GM13976 (cell line): ENCODE measurements at places on chromosomes 6 and 20.

DNA sequence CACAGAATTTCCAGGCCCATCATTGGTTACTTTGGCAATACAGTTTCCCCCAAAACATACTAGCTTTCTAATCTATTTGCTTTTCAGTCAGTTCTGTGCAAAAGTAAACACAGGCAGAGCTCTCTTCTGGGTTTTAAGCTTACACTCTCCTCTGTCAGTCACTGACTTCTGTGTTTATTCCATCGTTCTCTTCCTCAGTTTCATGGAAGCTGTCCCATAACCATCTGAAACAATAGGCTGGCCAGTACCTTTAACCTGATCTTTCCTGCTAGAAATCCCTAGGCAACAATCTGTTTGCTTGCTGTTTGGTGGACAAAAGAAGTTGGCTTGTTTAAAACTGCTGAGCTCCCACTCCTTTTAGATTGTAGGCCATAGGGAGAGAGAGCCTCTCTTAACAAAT is 431.5 kb downstream of the HACE1 start:
- no peak for DNase-seq

GRCh38 chr6:56816370-56816769 is 138.5 kb upstream of the BEND6 start:
- no peak for DNase-seq

GRCh38 chr20:49914310-49915117 is 815 bp downstream of the SPATA2 start:
- peak; percentile 36 for DNase-seq

DNA sequence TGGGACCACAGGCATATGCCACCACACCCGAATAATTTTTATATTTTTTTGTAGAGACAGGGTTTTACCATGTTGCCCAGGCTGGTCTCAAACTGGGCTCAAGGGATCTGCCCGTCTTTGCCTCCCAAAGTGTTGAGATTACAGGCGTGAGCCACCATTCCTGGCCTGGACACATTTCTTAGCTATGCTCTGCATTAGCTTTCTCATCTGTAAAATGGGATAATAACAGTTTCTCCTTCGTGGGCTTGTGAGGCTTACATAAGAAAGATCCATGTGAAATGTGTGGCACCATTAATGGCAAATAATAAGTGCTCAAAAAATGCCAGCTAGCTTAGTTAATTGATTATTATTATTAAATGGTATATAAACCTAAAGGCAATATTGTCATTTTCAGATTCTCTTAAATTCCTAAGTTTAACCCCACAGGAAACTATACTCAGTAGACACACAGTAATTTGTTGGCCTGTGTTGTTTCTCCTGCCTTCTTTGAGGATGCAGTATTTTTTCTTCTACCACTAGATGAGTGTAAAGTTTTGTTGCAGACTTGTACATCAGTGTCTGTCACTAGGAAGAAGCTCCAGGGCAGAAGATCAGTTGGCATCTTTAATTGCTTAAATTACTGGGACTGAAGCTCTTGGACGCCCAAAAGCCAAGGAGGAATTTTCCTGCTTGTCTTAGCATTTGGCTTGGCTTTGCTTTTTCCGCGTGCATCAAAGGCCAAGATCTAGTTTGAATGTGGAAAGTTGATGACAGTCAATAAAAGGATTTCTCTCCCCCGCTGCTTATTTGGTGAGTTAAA is 162.3 kb upstream of the ZNF217 start:
- DNase-seq = no peak

- DNase-seq = no peak
Measured at GRCh38 chr6:105488516-105489215, 85.8 kb upstream of the PREP start.

DNA sequence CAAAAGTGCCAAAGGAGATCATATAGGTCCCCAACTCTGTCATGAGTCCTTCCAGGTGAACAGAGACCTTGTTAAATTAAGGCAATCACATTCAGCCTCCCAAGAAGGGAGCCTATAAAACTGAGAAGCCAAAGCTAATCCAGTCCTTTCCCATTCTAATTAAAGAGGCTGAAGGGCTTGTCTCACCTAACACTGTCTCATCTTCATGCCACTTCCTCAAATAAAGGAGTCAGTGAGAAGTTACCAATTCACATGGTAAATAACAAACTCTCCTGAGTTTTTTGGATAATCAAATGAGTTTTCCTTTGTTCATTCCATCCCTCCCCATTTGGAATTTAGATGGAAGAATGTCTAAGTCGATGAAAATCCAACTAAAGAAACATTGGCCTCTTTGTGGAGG is 242.8 kb downstream of the UST start:
- no peak for DNase-seq

- no peak for DNase-seq
Measured at GRCh38 chr6:132544826-132545225, 6.7 kb downstream of the TAAR9 start.

DNA sequence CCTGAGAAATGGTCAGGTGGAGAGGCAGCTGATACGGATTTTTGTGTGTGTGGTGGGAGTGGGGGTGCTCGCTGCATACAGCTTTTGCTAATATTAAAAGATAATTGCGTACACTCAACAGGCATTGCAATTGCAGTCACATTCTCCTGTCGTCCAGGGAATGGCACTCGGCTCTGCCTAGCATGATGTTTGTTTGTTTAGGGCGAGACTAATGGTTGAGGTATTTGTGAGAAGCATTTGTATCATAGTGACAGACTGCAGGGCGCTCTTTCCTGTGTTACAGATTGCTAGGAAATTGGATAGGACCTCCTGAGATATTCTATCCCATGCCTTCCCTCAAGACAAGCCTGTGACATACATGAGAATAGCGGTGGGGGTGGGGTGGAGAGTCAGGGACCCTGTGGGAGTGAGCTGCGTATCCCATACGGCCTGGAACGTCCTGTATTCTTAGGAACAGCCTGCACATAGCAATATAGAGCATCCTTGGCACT is 207.4 kb downstream of the SOX4 start:
- DNase-seq = no peak

DNA sequence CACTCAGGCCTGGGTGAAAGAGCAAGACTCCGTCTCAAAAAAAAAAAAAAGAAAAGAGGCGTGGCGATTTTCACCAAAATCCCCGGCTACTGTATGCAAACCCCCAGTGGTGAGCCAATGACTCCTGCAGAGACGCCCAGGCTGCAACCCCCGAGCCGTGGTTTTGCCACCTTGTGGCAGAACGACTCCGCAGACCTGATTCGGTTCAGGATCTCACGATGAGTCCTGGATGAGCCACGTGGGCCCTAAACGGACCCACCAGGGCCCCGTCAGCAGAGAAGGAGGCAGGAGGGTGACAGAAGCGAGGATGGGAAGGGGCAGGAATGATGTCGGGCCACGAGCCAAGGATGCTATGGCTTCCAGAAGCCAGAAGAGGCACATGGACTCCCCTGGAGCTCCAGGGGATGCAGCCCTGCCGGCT is 42.5 kb downstream of the SLC2A4RG start:
- no peak for DNase-seq

DNA sequence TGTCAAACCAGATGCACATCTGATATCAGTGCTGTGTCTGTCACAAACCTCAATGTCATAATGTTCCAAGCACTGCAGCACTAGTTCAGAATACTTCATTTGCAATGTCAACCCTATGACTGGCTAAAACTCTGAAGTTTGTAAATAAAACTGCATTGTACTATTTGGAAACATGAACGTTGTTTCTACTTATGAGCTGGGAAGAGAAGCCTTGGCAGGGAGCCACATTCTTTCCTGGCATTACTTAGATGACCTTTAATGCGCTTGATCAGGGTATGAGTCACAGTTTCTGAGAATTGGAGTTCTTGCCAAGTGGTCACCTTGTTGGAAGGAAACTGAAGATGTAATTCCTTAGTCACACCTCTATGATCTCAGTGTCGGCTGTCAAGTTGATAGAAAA is 664.8 kb upstream of the MMS22L start:
- no peak for DNase-seq

GRCh38 chr6:55212156-55212555 is 37.8 kb downstream of the HCRTR2 start:
- DNase-seq = no peak

- DNase-seq = peak; percentile 22
Measured at GRCh38 chr6:69887026-69887425, 20.7 kb downstream of the COL19A1 start.

DNA sequence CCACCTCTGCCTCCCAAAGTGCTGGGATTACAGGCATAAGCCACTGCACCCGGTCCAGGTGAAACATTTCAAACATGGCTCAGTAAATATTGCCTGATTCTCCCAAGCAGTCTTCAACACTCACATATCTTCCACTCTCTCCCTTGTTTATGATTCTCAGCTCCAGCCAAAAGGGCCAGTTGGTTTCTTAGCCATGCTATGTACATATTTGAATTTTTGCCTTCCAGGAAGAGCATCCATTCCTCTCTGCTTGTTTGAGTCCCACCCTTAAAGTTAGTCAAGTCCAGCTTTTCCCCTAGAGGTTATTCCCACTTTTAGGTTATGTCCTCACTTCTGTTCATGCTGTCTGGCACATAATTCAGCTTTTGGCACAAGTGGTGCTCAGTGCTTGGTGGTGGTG is 5.9 kb downstream of the KIFC1 start:
- no peak for DNase-seq

DNA sequence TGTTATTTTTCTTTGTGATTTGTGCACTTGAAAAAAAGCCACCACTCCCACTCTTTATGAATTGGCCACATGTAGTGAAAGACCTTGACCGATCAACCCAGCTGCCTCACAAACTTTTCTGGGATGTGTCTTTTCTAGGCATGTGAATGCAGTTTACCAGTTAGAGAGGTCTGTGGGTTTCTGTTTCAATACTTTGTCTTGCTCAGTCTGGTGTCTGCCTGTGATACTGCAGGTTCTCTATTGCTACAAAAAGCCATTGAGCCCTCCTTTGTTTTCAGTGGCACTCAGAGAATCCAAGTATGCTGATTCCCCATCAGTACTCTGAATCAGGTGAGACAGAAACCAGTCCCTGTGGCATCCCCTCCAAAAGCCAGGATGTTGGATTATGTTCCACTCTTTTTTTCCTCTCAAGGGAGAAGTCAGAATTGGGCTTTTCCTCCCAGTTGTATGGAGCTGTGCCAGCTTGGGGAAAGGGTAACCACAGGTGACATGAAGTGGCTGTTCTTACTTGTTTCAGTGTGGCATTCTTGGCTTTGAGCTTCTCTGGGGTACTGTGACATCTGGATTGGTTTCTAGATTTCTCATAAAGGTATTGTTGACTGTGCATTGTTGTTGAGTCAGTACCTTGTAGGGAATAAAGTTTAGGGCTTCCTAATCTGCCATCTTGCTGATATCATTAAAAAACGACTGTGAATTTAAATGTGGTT is 26.3 kb upstream of the ZFP64 start:
- DNase-seq = no peak

DNA sequence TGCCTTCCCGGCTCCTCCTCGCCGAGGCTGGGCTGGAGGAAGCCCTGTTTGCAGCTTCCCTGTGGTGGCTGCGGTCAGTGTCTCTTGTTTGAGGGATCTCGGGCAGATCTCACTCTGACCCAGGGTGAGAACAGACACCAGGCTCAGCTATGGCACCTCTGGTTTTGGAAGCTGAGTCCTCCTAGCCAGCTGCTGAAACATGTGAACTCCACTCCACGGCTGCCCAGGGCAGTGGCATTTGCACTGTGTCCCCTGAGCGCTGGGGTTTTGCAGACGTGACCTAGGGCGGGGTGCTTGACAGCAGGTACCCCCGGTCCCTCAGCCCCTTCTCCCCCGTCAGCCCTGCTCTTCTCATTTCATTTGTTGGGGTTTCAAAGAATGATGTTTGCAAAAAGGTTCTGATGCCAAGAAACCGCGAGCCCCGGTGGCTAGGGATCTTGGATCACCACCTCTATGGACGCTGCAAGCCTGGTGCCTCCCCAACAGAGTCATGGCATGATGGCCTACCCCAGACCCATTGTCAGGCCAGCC is 55.0 kb upstream of the DACT2 start:
- no peak for DNase-seq

DNA sequence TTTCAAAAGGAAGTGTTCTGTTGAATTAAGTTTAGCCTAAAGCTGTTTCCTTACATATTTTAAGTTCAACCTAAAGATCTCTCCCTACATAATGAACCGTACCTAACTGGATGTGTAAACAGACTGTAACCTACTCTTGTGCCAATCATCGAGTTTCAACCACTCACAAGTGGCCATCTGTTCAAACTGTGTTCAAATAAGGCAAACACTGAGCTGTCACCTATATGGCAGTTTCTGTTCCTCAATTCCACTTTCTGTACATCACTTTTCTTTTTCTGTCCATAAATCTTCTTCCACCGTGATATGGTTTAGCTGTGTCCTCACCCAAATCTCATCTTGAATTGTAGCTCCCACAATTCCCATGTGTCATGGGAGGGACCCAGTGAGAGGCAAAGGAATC is 428.6 kb downstream of the HACE1 start:
- no peak for DNase-seq

DNA sequence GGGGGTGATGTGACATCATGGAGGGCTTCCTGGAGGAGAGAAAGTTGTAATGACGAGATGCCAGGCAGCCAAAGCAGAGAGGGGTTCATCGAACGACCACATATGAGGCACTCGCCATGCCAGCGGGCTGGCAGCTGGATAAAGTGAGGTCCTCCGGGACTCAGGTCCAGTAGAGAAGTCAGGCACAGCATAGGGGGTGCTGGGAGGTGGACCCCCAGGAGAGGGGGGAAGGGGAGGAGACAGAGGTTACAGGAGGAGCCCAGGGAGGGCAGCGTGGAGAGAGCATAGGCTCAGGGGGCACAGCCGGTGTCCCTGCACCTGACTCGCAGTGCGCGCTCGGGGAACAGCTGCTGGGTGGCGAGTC is 174.7 kb downstream of the BMP7 start:
- DNase-seq = no peak

- DNase-seq = no peak
Measured at GRCh38 chr6:362231-362923, 29.2 kb upstream of the IRF4 start.

GRCh38 chr6:138328210-138328609 is 49.5 kb upstream of the SMIM28 start:
- DNase-seq = no peak

DNA sequence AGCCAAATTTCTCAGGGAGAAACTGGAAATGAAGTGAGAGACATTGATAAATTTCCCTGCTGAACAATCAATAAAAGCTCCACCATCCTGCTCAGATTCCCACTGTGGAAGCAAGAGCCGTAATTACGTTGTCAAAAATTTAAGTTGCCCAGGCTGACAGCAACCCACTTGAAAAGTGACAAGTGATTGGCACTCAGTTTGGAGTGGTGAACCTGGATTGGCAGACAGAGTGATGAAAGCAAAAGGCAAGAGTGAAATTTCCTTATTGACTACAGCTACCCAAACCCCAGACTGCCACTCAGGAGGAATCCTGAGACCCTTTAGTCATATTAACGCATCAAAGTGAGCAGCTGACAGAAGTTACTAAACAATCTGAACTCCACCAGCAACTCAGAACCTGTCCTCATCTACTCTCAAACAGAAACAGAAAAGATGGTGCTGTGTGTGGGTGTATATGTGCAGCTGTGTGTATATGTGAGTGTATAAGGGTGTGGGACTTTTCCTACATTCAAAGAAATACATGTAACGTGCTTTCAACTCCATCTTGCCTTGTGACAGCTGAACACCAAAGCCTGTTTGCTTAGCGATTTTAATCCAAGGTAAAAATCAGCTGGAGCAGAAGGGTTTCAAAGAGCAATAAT is 157.4 kb downstream of the PKHD1 start:
- peak; percentile 7 for DNase-seq

GRCh38 chr20:2212456-2213015 is 83.3 kb upstream of the TGM3 start:
- DNase-seq = no peak
